ENCODE measurements at places on chromosomes 4 and X.
A peak's percentile ranks its signal among the peaks of the same experiment; 100 is the strongest.

GRCh38 chrX:52504551-52504950 lies 8.9 kb downstream of the XAGE1A start:
- DNase-seq = no peak

GRCh38 chr4:54571293-54572151 lies 86.2 kb upstream of the KIT start:
- DNase-seq = no peak

- no peak for DNase-seq
Measured at GRCh38 chr4:107156443-107156842, 120.3 kb upstream of the DKK2 start.

DNA sequence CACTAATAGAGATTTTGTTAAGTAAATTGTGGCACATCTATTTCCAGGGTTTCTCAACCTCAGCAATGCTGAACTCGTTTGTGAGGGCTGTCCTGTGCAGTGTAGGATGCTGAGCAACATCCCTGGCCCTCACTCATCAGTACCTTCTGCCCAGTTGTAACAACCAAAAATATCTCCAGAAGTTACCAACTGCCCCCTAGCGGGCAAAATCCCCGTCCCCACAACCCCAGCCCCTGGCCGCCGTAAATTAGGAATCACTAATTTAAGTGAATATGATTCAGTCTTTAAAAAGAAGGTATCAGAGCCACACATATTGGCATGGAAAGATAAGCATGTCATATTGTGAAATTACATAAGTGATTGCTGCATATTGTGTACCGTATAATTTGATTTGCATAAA lies 123.4 kb downstream of the ASB9 start:
- no peak for DNase-seq

- no peak for DNase-seq
Measured at GRCh38 chrX:7047951-7048350, 99.6 kb upstream of the STS start.

DNA sequence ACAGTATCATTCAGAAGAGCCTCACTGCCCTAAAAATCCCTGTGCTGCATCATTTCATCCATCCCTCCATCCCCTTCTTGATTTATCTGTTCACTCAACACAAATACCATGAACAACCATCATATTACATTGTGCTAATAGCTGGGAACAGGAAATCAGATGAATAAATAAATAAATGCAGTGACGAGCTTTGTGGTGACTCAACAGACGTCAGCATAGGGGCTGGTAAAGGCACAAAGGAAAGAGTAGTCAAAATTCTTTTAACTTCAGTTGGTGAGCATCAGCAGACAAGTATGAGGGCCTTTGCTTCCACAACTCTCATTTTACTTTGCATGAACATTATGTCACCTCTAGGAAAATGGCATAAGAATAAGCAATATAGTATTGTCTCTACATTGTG lies 65.5 kb downstream of the EDNRA start:
- DNase-seq = no peak

- no peak for DNase-seq
Measured at GRCh38 chr4:145130788-145131399, 32.8 kb downstream of the ABCE1 start.

- no peak for DNase-seq
Measured at GRCh38 chr4:150211016-150211415, 132.8 kb downstream of the DCLK2 start.

DNA sequence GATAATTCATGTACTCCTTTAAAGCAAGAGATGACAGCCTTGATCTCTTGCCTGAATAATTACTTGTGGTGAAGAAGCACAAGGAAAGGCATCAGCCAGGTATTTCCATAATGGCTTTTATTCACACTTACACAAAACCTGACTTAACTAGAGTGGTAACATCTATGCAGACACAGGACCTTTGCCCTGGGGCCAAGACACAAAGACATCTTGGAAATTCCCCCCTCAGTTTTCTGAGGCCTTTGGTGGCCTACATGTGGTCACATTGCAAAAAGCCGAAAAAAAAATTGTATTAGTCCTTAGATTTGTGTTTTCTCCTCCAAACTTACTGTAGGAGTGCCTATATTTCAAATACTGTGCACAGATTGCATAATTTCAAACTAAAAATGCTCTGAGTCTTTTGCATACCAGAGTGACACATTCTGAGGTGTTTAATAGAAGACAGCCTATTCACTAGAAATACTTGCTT lies 172.4 kb downstream of the PDGFC start:
- no peak for DNase-seq

DNA sequence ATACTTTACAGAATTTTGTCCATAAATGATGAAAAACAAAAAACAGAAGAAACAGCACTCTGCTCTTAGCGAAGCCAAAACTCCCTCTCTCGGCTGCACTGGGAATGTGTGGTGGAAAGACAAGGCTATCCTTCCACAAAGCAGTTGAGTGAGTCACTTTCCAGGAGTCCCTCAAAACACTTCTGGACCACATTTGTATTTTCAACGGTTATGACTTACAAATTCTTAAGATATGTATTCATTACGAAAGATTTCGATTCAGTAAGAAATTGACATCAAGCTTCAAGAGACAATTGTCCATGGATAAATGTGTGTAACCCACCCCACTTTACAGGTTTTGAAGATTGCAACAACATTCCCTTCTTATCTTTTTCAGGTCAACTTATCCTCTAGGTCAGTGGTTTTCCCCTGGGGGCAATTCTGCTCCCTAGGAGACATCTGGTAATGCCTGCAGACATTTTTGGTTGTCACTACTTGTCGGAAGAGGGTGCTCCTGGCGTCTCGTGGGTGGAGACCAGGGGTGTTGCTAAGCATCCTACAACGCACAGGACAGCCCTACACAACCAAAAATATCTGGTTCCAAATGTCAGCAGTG lies 66.7 kb upstream of the MTNR1A start:
- no peak for DNase-seq

DNA sequence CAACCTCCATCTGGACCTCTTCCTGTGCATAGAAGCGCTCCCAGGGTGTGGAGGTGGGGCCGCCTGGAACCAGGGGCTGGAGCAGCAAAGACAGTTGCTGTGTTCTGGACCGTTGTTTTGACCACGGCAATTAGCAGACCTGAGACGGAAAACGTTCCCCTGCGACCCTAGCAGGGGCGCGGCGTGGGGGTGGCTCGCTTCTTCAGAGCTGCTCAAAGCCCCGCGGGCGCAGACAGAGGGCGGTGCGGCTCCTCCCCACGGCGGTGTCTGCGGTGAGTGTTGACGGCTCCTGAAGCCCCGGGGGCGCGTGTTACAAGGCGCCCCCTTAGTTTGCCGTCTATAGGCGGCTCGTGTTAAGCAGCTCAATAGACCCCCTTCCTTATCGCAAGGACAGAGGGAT lies 79.2 kb downstream of the TRIML1 start:
- no peak for DNase-seq

DNA sequence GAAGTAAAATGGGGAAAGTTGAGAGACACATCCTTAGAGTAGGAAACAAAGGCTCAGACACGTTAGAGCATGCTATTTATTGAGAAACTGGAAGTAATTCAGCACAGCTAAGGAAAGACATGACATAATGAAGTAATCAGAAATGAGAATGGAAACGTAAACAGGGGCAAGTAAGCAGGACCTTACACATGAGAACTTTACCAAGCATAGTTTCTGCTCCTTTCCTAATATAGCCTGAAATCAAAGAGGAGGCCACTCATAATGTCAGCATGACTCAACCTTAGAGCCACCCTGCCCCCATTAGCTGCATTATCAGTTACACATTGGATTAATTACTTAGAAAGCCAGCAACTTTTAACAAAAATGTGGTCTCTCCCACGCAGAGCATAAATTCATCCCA lies 558.3 kb upstream of the GRIA3 start:
- no peak for DNase-seq

GRCh38 chrX:29531336-29531735 lies 684.0 kb upstream of the MAGEB2 start:
- no peak for DNase-seq

- DNase-seq = no peak
Measured at GRCh38 chr4:8685831-8686230, 93.3 kb downstream of the CPZ start.

DNA sequence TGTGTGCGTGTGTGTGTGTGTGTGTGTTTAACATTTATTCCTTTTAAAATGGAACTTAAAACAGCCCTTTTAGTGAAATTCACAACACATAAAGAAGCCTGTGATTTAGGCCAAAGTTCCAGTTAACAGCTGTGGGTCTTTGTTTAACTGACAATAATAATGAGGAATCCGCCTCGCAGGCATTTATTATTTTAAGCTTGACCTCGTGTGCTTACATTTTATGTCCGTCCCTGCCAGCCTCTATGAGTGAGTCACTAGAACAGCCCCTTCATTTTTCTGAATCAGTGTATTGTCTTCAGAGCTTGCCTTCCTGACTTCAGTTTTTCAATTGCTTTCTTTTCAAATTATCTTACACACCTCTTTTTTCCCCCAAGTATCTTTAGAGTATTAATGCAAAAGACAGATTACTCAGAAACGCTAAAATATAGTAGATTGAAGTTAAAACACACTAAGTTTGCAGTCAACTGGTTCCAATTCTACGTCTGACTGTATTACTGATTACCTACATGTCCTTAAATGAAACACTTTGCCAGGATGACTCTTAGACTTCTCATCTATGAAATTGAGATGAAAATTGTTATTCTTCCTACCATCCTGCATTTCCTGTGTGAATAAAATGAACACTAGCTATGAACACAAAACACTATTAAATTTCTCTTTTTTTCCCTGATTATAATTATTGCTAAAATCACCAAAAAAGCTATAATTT lies 319.6 kb upstream of the HS3ST1 start:
- no peak for DNase-seq

DNA sequence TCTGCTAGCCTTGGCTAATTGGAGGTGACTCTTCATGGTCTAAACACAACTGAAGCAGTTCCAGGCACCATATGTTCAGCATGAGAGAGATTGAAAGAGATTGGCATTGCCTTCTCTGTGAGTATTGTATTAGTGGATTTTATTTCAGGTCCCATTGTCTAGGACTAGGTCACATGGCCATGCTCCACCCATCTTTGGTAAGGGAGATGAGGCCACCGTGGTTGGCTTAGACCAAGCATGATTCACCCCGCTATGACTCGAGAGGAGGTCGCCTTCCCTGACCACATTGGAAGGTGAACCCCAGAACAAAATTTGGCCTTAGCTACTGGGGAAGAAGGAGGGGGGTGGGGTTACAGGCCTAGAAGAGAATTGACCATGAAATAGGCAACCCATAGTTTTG lies 109.9 kb upstream of the BCOR start:
- peak; percentile 25 for DNase-seq

- no peak for DNase-seq
Measured at GRCh38 chr4:138487230-138487629, 245.1 kb upstream of the SLC7A11 start.

DNA sequence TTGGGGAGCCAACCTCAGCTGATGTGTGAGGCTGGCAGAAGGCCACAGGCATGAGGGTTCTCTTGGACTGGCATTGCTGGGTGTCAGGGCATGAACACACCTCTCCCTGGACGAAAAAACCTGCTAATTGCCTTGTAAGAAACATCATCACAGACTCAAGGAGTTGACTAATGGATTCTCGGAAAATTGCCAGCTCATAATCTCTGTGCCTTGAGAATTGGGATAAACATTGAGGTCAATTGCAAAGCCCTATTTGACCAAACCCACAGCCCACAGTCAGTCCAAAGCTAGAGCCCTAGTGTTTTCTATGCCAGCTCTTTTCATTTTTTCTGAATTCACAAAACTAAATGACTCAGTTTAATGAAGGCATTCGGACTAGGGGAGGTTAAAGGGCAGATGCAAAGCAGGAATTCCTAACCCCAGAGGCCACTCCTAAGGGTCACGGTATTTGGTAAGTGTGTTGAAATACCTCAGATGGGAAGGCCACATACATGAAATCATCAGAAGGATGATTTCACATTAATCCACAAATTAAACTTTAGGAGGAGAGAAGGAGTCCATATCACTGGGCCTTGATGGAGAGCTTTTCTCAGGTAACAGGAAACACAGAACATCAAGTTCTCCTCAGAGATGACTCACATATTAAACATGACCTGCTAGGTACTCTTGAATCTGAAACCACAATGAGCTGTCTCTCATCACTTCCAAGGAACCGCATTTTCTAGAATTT lies 39.0 kb upstream of the RASL11B start:
- DNase-seq = peak; percentile 10

DNA sequence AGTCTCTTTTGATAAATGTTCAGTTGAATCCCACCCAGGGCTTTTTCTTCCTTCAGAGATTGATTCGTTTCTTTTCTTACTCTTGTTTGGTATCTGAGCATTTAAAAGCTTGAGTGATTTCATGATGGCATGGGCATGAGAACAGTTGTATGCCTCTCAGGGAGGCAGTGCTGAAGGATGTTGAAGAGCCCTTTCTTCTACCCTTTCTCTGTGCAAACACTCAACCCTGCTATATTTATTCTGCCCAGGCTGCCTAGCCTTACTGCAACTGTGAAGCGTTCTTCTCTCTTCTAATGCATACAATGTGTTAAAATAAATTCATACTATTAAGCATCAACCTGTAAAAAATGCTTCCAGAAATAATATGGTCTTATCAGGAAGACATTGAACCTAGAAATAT lies 367.6 kb upstream of the LCORL start:
- no peak for DNase-seq

DNA sequence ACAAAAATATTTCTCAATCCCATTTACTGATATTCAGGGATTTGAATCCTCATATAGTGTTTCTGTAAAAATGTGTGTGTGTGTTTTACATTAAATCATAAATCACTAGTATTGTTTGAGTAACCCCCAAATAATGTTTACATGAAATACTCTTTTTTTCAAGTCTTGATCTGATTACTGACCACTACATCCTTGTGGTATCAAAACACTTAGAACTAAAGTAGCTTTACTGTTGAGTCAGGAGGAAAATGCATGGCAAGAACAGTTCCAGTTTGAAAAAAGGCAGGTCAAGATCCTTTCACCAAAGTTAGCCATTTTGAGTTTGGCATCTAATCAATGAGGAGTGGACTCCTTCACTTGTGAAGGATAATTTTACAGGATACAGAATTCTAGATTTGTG lies 3.6 kb upstream of the WDR19 start:
- DNase-seq = no peak

- no peak for DNase-seq
Measured at GRCh38 chr4:57154191-57154590, 44.0 kb upstream of the IGFBP7 start.

DNA sequence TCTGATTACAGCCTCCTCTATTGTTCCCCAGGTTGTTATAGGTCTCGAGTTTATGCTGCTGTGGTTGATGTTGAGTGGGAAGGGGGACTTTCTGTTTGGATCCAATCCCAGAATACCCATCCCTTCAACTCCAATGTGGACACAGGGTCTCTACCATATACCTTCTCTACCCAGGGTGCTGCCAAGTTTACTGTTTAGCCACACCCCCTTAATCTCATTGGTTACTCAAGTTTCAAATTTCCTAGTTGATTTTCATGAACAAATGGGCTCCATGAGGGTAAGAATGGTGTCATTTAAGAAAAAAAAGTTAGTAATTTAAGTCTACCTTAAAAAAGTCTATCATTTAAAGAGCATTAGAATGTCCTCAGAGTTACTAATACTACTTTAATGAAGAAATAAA lies 3.6 kb upstream of the SPP1 start:
- DNase-seq = no peak

- peak; percentile 44 for DNase-seq
Measured at GRCh38 chr4:122458625-122459024, 2.1 kb upstream of the IL2 start.

GRCh38 chr4:7658341-7659204 lies 223.8 kb upstream of the PSAPL1 start:
- no peak for DNase-seq

- no peak for DNase-seq
Measured at GRCh38 chr4:7771541-7772507, 167.8 kb downstream of the AFAP1 start.

- no peak for DNase-seq
Measured at GRCh38 chr4:153646978-153647377, 37.1 kb upstream of the TLR2 start.
